ENCODE measurements at places on chromosomes 11 and 22.

- no peak for ATAC-seq
Observed at GRCh38 chr11:30538251-30538650, 47.9 kb downstream of the MPPED2 start.

DNA sequence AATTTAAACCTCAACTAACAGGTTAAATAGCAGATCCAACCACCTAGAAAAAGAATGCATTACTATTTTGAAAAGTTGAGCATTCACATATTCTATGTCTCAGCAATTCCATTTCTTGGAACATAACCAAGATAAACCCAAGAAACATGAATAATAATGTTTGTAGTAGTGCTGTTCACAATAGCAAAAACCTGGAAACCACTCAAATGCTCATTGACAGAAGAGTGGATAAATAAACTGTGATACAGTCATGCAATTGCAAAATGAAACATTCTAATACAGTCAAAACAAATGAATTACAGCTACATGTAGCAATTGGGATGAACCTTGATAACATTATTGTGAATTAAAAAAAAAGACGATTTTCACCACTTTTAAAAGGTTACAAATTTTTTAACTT is 162.8 kb upstream of the TMEM45B start:
- no peak for ATAC-seq

DNA sequence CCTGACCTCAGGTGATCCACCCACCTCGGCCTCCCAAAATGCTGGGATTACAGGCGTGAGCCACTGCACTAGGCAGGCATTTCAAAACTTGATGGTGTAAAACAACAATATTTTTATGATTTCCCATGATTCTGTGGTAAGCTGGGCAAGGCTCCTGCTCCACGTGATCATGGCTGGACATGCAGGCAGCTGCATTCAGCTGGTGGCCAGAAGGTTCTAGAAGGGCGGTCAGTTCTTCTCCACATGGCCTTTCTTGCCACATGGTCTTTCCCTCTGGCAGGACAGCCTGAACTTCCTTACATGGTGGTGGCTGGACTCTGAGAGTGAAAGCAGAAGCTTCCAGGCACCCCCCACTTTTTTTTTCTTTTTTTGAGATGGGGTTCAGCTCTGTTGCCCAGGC is 9.9 kb upstream of the RASD2 start:
- ATAC-seq, result no peak

GRCh38 chr11:22920939-22921565 is 60.8 kb upstream of the CCDC179 start:
- peak; percentile 36 for ATAC-seq

DNA sequence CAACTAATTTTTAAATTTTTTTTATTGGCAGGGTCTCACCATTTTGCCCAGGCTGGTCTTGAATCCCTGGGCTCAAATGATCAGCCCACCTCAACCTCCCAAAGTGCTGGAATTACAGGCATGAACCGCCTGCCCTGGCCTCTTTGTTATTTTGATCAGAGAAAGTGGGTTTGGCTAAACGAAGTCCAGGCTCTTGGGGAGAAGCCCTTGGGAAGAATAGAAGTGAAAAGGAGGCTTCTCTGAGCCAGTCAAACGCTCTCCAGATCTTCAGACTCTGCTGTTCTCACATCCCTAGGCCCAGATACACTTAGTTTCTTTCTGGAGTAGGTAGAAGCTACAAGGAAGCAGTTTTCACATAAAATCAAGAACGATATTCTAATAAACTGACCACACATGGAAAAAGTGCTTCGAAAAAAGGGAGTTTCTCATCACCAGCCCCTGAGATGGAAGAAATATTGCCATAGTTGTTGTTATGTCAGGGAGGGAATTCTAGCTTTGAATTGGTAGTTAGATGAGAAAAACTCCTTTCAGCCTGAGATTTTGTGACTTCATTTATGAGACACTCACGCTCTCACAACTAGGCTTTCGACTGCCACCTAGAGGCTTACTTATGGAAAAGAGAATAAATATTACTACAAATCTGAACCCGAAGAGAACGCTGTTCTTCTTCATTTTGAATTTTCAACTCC is 41.7 kb upstream of the AQP11 start:
- no peak for ATAC-seq

All from activated CD4-positive, CD25-positive, alpha-beta regulatory T cell treated with anti-CD3 and anti-CD28 coated beads, Interleukin-2, amount 50 U/mL, for 24 hours (primary cell).